Glutamatergic neuron (in vitro differentiated cells): ENCODE measurements at places on chromosomes 3 and 15. TPM values are rescaled to one million over a fixed set of nuclear protein-coding genes. Genes with fewer than 3 reads are reported as not detected.

DNA sequence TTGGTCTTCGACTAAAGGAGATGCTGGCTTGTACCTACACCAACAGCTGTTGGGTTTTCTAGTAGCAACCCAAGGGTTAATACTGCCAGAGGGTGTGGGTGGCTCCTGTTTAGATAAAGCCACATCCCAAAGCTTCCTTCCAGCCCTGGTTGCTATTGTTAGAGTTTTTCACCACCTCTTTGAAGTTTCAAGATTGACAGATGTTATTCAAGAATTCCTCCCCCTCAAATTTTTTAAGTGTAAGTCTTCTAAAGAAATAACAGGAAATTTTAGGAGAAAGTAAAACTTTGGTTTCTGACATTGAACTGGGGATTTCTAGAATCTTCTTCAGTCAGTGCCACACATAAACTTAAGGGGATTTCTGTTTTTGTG is 60.9 kb downstream of the TGFBR2 start:
- H3K36me3 ChIP-seq: no peaks in the 10 kb centered on the region
- H3K27me3 ChIP-seq: peaks cover 2% of the 10 kb centered on the region
- H3K4me1 ChIP-seq: peaks cover 28% of the 10 kb centered on the region
- H3K27ac ChIP-seq: no peak overlapping the region
- no peak overlapping the region for H3K4me3 ChIP-seq

DNA sequence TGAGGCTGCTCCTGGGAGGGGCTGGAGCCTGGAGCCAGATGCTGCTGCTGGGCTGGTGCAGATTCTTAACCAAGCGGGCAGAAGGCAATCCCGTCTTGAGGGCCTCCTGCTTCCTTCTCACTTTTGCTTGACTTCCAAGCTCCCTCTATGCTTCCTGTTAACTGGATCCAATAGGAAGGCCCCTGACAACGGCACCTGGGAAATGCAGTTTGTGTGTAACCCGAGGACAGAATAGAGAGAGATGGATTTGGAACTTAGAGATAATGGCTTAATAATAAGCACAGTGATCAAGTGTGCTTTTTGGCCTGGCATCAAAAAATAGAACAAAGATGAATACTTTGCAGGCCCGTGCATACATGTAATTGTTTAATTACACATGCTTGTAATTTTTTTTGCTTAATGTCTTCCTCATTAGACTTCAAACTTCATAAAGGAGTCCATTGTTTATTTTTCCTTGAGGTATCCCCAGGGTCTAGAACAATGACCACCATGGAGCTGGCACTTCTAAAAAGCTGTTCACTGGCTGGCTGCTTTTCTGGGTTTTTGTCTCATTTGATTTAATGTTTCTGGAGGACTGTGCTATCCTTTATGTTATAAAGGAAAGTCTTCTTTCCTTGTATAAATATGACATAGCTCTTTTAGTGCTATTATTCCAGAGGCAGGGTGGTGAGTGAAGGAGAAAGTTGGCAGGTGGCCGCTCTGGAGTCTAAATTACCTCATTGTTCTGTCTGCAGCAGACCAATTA is 63.3 kb upstream of the MITF start:
- no peaks in the 10 kb centered on the region for H3K4me1 ChIP-seq
- no peak overlapping the region for H3K27ac ChIP-seq
- no peak for DNase-seq
- no peaks in the 10 kb centered on the region for H3K27me3 ChIP-seq

GRCh38 chr15:101378171-101378755 is 83.2 kb upstream of the SNRPA1 start:
- no peaks in the 10 kb centered on the region for H3K36me3 ChIP-seq
- H3K27ac ChIP-seq: no peak overlapping the region
- no peak overlapping the region for H3K4me3 ChIP-seq
- peak; percentile 37 for DNase-seq

Gene KIF7
- 9.3 TPM for total RNA-seq

- H3K4me3 ChIP-seq: no peak overlapping the region
- H3K27me3 ChIP-seq: no peaks in the 10 kb centered on the region
- H3K4me1 ChIP-seq: peaks cover 3% of the 10 kb centered on the region
- H3K36me3 ChIP-seq: peaks cover 5% of the 10 kb centered on the region
- DNase-seq: no peak
Measured at GRCh38 chr3:177887475-177887874, 648.8 kb upstream of the KCNMB2 start.

Gene SEMA3B
- 5.4 TPM for total RNA-seq
